ENCODE measurements at places on chromosomes 4 and X. TPM values are rescaled to one million over a fixed set of nuclear protein-coding genes. Genes with fewer than 3 reads are reported as not detected.

GRCh38 chrX:153934762-153935325 is at the start of gene NAA10:
Gene NAA10 (minus strand): TSS chrX:153935037. CDS start chrX:153934904, 133 bp downstream.
- peak; percentile 87 for DNase-seq

The NHSL2 gene
- total RNA-seq = not detected

DNA sequence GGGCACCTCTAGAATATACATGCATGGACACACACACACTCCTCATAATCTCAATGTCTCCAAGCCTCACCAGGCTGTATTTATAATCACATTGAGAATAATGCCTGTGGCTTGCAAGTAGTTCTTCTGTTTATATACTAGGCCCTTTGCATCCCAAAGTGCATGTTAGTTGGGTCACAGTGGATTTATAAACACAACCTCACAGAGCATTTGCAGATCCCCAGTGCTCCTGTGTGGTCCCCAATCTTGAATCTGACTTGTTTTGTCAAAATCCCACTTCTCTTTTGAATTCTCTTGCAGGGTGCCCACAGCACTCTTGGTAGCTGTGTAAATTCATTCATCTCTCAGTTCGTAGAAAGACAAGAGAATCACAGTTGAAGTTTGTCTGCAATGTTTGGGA is 49.6 kb upstream of the PROM1 start:
- DNase-seq = no peak

DNA sequence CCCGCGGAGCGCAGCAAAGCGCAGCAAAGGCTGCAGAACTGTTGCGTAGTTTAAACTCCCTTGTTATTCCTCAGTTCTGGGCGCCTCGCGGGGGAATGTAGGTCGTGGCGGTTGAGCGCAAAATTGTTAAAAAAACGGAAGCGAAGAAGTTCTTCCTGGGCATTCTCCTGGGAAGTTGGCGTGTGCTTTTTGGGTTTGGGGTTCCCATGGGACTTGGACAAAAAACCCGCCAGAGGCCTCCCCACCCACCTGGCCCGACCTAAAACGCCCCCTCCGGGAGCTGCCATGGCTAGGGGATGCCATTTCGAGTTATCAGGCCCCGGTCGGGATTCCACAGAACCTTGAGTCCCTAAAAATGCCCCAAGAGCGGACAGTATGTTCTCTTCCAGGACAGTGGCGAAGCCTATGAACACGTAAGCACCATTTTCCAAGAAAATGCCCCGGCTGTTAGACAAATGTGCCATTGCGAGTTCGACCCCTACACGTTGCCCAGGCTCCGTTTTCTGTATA is 8.9 kb downstream of the ZIC3 start:
- no peak for DNase-seq

The OPHN1 gene
- 11.6 TPM for total RNA-seq

The TXLNG gene
- total RNA-seq = 12.6 TPM

The MAGEA1 gene
- total RNA-seq = not detected

The UGT8 gene
- 2.7 TPM for total RNA-seq

DNA sequence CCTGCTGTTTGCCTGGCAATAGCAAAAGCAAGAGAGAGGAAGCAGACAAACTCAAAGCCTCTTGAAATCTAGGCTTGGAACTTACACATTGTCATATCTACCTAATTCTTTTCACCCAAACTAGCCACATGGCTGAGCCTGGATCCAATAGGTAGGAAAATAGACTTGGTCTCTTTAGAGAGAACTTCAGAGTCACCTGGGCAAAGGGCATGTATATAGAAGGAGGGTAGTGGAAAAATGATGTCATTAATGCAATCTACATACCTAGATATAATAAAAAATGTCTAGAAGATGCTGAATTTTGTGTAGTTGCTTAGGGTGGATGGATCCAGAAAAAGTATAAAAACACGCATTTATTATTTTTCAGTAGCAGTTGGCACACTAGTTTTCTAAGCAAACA is 237.0 kb upstream of the GEMIN8 start:
- DNase-seq = no peak

DNA sequence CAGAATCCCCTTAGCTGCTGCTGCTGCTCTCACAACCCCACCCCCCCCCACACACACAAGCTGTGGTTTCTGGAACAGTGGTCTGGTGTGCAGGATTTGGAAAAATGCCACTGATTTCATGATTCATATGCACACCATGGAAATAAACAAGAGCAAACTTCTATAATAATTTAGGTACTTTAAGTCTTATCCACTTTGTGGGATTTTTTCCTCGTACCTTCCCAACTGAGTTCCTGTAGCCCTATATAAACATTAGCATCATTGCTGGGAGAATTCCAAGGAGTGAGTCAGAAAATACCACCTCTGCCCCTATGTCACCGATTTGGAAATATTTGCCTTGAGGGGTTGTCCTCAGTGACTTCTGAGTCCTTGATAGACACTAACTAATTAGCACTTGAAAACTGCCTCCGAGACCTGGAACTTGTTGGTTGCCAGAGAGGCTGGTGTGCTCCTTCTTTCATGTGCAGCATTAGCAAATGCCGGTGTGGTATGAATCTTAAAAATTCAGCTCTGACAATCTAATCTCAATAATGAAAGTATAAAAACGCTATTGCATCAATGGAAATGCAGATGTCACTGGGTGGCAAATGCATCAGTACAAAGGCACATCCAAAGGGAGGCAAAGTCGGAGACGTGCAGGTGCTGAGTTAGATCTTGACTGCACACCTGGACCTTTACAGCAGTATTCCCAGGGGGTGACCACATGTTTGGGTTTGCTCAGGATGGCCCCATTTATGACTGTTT is 61.8 kb downstream of the CPE start:
- DNase-seq = peak; percentile 67

- DNase-seq = no peak
Measured at GRCh38 chrX:126695375-126695896, 124.1 kb upstream of the PRR32 start.

DNA sequence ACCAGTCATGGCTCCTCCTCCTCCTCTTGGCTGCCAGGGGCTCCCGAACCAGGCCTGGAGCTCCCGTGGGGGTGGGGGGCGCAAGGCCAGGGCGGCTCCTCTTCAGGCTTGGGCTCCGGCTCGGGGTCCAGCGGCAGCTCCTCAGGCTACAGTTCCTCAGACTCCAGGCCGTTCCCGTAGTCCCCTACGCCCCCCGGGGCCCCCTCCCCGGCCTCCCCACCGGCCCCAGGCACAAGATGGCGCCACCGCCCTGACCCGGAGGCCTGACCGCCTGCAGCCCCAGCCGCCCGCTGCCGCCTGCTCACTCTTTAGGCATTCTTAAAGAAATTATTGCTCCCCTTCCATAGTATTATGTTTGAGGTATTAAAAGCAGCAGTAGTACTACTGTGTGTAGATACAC is 54.5 kb downstream of the TAF1 start:
- DNase-seq = no peak

DNA sequence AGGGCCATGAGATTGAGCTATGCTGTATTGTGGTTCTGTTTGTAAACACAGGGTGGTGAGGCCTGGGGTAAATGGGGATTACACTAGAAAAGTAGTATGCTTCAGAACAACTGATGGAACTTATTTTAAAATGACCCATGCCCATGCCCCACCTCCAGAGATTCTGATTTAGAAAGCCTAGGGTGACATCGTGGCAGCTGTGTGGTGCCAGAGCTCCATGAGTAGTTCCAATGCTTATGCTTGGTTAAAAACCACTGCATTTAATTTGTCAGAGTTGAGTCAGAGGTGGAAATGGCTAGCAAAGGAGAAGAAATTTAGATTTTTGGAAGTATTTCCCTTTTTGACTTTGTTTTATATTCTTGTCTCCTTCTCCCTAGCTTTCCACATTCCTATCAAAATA is 63.4 kb upstream of the PDE5A start:
- DNase-seq = no peak

DNA sequence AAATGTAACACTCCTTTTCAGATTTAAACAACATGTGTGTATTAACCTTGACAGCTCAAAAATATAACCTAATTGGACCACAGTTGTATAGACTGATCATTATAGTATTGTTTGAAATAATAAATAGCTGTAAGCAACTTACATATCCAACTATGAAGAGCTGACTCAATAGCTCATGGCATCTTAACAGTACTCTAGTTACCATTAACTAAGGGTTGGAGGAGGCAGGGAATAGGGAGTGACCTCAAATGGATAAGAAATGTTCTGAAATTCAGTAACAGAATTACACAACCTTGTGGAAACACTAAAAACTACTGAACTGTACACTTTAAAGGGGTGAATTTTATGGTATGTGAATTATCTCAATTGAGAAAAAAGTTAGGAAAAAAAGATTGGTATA is 136.5 kb upstream of the CPEB2 start:
- no peak for DNase-seq

DNA sequence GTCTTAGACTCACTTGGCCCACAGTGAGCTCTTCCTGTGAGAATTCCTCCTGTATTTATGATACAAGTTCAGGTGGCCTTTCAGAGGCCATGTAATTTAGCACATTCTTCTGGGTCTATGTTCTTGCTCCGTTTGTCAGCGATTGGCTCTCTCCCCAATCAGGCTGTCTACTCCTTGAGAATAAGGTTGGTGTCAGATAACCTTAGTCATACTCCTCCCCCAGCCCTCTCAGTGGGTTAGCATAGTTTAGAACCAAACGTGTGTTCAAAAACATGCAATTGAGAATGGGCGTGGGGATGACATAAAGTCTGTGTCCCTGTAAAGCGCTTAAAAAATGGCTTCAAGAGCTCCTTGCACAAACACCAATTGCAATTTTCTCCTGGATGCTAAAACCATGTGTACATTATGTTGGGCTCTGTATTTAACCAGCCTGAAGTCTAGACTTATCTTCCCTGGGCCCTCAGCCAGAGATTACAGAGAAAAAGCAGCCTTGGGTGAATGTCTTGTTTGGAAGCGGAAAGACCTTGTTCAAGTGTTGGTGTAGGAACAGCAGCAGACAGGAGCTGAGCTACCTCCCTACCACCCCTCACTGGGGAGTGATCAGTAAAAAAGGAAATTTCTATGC is 9.9 kb upstream of the CT47C1 start:
- no peak for DNase-seq

DNA sequence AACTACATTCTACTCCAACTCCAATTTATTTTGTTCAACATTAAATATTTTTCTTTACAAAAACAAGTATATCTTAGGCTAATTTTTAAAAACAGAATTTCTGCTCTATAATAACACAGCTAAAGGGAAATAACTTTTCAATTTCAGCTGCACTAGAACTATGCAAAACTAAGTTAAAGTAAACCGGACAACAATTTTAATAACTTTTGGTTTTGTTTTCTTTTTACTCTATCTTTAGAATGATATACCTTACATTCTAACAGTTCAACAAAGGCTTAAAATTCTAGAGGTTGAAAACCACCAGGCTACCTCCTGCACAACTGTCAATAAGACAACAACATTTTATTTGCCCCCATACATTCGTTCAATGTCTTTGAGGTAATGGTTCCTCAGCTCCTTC is 18.7 kb upstream of the KCNE5 start:
- DNase-seq = no peak

GRCh38 chr4:65456579-65456978 is 213.7 kb downstream of the EPHA5 start:
- DNase-seq = no peak

The UNC5C gene
- not detected for total RNA-seq

- DNase-seq = no peak
Measured at GRCh38 chrX:124931241-124931640, 388.4 kb upstream of the TEX13C start.

The MAGEB10 gene
- total RNA-seq = not detected

- DNase-seq = no peak
Measured at GRCh38 chrX:129760155-129760554, 19.6 kb upstream of the SASH3 start.

DNA sequence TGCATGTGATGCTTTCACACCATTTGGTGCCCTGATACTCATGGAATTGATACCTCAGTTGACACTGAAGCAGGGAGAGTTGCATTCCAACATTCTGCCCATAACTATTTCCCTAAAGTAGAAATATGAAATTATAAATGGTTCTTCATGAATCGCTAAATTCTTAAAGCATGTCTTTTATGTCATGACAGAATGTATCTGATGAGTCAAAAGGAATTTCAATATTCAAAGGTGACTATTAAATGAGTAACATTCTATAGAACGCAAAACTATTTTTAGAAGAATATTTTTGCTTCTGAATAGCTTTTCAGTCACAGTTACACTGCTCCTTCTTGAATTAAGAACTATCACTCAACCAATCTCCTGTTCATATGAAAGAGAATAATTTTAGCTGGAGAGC is 152.8 kb downstream of the ADGRA3 start:
- no peak for DNase-seq

The ASMT gene
- not detected for total RNA-seq

DNA sequence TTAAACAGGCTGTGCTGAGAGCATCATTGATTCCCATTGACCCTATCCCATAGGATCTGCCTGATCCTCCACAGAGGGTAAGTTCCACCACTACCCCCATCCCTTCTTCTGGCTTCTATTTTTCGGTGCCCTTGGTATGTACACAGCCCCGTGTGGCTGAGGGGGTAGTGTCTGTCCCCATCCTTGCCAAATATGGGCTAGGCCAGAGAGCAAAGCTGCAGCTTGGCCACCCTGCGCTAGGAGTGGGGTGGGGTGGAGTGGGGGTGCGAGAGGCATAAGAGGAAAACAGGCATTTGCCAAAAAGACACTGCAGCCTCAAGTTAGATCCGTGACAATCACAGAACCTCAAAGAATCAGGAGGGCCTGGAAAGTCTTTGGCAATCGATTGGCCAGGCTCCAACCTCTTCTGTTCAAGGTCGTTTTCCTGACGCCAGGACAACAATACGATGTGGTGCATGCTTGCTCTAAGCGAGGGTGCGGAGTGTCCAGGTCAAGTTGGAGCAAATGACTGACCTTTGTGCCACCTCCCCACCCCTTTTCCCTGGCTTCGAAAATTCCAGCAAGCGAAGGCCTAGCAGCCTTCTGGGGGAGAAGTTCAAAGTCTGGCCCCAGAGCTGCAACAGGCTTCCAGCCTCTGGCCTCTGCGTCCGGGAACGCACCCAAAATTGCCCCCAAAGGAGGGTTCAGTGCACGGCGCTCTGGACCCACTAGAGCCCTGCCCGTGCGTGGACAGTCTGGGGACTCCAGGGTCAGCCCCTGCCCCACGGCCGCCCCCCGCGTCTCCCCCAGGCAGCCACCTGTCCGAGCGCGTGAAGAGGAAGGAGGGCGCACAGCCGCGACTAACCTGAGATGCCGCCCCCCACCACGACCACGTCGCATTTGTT is 598 bp downstream of the MAOB start:
- no peak for DNase-seq

The ABLIM2 gene
- 1.6 TPM for total RNA-seq

DNA sequence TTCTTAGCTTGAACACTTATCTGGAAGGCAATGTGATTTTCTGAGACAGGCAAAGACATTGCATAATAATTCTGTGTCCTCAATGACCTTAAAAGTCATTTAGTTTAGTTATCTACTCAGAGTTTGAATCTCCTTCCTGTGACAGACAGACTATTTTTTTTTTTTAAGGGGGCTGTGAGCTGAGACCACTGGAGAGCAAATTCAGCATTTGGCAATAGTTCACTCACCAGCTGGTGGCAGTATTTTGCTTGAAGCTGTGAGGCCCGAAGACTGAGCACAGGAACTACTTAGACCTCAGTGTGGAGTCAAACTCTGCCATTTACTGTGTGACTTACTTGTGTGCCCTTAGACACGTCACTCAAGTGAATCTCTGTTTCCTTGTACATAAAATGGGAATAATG is 22.9 kb upstream of the CPE start:
- DNase-seq = no peak

- DNase-seq = no peak
Measured at GRCh38 chrX:132710656-132711155, 221.9 kb upstream of the MBNL3 start.

The SORCS2 gene
- 20.7 TPM for total RNA-seq

- no peak for DNase-seq
Measured at GRCh38 chr4:120874792-120875774, 47.4 kb downstream of the PRDM5 start.
